ENCODE measurements at places on chromosomes 7 and 10.

DNA sequence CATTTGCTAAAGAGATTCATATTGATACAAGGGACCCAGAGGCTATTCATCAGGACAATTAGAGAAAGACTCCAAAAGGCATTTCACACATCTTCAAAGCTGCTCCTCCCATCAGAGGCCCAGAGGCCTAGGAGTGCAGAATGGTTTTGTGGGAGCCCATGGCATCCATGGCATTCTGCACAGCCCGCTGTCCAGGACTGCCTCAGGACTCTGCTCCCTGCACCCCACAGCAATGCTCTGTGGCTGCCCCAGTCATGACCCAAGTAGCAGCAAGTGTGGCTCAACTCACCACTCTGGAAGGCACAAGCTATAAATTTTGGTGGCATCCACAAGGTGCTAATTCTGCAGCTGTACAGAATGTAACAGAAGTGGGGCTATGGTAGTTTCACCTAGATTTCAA lies 38.5 kb downstream of the ZNF438 start:
- no peak for DNase-seq

GRCh38 chr10:77548157-77548556 lies 89.5 kb downstream of the KCNMA1 start:
- DNase-seq = no peak

- DNase-seq = no peak
Observed at GRCh38 chr7:96100737-96101136, 221.2 kb downstream of the SLC25A13 start.

DNA sequence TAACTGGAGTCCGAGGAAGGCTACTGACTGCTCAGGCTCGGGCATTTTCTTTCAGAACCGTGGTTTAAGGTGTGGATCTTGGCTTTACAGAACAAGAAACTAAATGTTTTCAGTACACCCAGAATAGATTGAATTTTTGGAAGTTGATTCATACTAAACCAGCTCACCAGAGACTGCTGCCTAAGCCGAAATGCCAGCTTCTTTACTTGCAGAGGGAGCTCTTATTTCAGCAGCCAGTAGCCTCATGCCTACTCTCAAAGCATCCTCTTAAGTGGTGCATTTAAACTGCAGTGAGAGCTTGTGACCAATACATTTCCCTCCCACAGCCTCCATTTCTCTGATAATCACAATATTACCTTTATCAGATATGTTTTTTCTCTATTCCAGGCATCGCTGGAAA lies 615.1 kb downstream of the SUGCT start:
- DNase-seq = no peak

GRCh38 chr7:45196374-45196773 lies 38.8 kb downstream of the RAMP3 start:
- peak; percentile 23 for DNase-seq

GRCh38 chr7:90485734-90486316 lies 16.4 kb downstream of the PTTG1IP2 start:
- no peak for DNase-seq

DNA sequence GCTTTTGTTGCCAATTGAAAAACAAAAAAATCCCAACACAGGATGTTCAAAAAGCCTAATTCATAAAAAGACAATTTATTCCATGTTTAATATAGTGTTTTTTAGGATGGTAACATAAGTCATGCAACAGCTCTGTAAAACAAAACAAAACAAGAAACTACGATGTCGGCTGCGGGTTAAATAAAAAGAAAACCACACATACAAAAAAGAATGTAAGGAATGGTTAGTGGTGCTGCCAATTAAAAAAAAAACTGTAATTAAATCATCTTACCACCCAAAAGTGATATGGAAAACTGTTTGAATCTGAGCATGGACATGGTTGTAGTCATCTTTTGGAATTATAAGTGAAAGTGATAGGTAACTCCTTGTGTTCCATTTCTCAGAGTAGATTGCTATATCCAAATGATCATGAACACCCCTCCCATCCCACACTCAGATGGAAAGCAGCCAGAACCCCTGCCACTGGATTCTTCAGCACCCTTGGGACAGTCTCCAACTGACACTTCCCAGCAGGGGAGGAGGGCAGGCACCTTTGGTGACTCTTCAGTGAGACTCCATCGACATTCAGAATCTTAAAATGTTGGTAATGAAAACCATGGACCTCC lies 14.3 kb upstream of the DAGLB start:
- no peak for DNase-seq

DNA sequence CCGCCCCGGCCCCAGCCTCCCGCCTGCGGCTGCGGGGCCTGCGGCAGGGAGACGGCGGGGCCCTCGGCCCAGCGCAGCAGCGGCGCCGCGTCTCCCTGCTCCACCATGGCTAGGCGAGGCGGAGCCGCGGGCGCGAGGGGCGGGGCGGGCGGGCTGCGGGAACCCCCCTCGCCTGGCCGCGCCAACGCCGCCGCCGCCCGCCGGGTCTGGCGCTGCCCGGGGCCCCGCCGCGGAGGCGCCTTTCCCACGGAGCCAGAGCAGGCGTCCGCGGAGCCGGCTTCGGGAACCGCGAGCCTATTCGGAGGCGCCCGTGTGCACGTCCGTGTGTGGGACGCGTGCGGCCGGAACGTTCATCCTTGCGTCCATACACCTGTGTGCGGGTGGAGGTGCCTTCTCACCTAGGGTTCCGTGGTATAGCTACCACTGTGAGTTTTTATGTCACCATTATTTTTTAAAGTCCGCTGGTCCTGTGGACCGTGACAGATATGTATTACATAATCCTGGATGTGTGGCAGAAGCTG lies at the start of gene DENND11:
Gene DENND11, minus strand, starts transcription at position 120 of the 521 bp plus-strand sequence. Its CDS starts 13 bp downstream, at position 107.
- DNase-seq = peak; percentile 58

GRCh38 chr10:80122110-80122710 lies 10.3 kb upstream of the PLAC9 start:
- no peak for DNase-seq

DNA sequence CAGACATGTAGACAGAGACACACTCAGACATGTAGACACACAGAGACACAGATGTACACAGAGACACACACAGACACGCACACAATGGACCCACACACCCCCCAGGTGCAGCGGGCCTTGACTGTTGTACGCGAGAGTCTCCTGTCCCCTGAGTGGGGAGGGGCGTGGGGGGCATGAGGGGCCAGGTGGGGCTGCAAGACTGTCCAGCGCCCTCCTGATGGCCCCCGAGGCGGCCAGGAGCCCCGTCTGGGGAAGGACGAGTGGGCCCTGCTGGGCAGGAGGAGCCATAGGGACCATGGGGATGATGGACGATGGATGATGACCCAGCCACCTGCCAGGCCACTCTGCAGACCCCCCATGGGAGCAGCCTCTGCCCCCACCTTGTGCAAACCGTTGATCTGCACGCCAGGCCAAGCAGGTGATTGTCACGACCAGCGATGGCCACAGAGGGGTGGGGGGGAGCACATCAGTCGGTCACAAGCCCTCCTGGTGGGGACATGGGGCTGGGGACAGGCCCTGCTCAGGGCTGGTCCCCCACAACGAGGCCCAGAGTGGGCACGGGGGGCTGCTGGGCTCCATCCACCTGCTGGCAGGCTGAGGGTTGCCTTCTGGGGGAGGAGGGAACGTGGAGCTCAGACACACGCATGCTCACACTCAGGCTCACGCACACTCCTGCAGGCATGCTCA lies 11.6 kb downstream of the VENTX start:
- DNase-seq = no peak

DNA sequence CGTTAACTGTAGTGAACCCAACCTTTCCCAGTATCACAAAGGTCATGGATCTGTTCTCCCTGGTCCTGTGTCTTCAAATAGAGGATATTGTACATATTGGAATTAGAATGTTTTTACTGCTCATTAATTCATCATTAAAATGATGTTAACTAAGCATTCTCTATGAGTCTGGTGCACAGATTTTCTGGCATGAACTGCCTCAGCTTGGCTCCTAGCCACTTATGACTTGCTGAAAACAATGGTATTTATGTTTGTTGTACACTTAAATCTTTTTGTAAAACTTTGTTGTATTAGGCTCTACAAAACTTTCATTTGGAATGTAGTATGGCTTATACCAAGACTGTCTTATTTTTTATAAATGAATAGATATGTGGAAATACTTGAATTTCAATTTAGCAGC lies 329.4 kb downstream of the TFEC start:
- DNase-seq = no peak

DNA sequence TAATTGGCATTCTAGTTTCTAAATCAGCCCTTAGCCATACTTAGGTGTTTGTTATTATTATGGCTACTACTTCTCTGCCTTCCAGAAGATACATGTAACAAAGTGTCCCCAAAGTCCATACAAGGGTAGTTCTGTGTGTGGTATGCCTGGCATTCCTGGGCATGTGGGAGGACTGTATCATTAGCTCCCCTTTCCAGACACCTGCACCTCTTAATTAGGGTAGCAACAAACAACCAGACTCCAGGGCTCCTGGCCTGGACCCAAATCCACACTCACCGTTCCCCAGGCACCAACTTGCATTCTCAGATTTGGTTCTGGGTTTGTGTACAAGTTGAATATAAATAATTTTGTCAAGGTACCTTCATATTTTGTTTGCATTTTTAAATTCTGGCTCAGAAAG lies 15.5 kb upstream of the CALD1 start:
- no peak for DNase-seq

DNA sequence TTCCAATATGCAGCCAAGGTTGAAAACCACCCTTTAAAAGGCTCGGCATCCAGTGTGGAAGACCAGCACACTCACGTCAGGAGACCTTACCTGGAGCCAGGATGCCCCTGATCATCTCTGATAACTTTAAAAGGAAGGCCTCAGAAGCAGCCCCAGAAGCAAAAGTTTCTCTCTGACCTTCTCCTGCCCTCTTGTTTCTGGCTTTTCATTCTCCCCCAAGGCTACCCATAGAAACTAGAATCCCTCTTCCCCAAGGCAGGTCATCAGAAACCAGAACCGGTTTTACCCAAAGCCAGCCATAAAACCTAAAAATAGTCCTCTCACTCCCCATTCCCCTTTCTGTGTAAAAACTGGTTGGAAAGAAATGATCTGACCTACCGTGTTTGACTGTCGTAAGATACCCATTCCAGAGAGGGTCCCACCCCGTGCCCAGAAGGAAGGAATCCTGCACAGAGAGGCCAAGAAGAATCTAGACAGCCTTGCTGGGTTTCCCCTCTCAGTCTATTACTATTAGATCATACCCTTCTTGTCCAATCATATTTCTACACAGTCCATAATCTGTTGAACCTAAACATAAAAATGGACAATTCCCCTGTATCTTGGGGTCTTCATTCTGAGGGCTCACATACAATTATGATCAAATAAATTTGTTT lies 17.5 kb upstream of the TSPAN14 start:
- DNase-seq = no peak

- no peak for DNase-seq
Observed at GRCh38 chr10:103058034-103058433, 135.0 kb downstream of the NT5C2 start.

DNA sequence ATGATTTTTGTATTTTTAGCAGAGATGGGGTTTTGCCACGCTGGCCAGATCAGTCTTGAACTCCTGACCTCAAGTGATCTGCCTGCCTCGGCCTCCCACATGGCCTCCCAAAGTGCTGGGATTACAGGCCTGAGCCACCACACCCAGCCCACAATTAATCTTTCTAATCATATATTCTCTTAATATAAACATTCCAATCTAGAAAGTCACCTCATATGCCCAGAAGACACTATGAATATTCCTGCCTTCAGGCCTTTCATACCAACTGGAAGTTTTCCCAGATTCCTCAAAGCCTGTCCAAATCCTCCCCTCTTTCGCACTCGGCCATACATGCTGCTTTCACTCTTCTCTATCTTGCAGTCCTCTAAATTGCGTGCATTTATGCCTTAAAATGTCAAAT lies 32.6 kb downstream of the PDZD8 start:
- no peak for DNase-seq

DNA sequence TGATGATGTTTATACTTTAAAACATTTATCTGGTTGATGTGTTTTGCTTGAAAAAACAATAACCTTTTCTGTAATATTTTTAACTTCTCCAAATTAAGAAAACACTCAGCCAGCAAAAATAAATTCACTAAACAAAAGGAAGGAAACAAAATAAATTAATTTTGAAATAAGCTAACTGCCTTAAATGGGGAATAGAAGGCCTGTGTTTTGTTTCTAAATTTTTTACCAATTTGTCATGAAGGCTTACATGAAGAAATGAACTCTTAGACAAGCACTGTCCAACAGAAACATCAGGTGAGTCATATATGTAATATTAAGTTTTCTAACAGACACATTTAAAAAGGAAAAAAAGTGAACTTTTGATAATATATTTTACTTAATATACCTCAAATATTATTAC lies 68.5 kb downstream of the LRRN3 start:
- DNase-seq = no peak

DNA sequence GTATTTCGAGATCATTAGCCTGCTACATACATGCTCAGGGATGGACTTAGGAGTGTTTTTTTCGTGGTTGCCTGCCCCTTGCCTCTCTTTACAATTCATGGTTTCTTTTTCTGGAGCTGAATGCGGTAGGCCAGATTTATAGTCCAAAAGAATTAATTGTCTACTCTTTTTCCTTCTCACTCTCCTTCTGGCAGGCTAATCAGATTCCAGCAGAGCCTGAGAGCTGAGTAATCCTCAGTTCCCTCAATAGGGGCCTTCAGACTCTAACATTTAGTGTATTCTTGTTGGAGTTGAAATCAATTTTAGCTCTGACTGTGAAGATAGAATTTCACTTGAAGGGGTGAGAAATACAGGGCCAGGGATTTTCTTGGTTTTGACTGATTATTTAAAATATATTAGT lies 16.4 kb downstream of the SORCS3 start:
- no peak for DNase-seq

DNA sequence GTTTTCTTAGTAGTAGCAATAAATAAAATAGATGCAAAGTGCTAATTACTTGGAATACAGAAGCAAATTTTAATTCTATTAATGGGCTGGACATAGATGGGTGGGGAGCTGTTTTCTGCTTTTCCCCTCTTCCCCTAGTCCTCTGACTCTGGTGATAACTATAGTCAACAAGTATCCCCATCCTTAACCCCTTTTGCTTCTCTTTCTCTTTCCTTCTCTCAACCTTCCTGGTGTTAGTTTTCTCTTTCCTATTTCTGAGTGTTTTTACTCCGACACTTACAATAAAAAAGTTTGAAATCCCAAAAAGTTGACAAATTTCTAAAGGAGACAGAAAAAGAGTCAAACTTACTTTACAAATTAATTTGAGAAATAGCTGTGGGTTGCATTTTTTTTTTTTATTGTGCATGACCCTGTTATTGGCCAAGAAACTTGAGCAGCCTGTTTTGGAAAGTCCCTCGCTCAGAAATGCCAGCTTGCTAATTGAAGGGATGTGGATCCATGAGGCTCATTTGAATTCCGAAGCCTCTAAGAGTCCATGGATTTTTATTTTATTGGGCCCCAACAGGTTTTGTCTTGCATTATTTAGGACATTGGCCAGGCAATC lies 2.4 kb downstream of the FAS start:
- no peak for DNase-seq

DNA sequence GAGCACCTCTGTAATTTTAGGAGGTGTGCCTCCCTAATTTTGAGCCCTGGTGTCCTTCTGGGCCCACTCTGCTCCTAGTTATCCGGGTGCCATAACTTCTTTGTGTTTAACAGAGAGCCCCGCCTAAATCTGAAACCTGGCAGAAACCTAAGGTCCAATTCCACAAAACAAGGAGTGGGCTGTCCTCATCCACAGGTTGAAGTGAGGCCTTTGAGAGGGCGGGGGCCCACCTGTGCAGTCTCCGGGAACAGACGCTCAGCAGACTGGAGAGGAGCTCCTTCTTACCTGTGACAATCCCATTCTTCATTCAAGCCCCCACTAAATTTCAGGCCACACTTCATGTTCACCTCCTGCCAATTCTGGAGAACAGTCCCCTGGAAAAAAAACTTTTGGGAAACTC lies 10.9 kb downstream of the TMEM72 start:
- DNase-seq = no peak

- peak; percentile 76 for DNase-seq
Observed at GRCh38 chr10:73810735-73811465, 498 bp downstream of the NDST2 start.
